ENCODE measurements at places on chromosomes 5 and 9.
A peak's percentile ranks its signal among the peaks of the same experiment; 100 is the strongest.

DNA sequence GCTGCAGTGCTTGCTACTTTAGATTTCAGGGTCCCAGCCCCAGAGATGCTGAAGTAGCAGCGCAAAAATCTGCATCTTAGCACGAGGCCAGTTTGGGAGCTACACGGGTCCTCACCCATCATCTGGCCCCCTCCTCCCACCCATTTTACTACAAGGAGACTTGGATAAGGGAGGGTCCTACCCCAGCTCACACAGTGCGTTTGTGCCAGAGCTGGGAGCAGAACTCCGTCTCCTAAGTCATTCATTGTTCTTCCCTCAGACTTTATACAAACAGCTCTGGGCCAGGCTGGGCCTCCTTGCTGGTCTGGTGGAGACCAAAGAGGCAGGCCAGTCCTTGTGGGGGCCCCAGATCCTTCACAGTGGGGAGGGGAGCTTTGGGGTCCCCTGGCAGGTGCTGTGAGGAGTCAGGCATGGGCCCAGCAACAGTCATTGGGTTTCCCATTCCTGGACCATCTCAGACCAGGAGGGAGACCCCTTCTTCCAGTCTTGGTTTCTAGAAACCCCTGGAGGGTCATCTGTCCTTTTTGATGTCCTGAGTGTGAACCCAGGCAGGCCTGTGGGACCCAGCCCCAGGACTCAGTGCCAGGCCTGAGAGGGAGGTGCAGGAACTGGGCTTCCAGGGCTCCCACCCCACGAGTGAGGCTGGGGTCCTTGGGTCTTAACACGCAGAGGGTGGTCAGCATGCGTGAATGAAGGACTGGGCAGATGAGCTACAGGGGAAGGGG is 2.3 kb upstream of the IL17B start:
- DNase-seq, result no peak

DNA sequence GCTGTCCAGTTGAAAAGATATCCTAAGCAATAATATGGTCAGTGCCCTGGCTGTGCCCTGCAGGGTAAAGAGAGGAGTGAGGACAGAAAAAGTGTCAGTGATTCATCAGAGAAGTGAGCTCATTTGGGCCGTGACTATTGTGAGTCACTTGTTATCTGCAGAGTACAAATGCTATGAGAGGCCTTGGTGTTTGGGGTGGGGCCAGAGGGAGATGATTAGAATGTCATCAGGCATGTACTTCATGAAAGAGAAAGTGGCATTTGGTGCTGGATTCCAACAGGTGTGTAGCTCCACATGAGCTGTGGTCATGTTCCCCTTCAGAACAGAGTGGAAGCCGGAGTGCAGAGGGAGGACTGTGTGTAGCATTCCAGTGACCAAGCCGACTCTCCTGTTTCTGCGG is 174.1 kb downstream of the KDM4C start:
- DNase-seq, result no peak

- no peak for DNase-seq
Measured at GRCh38 chr5:107565791-107566767, 104.7 kb downstream of the EFNA5 start.

- DNase-seq, result peak; percentile 1
Measured at GRCh38 chr9:16726029-16726428, 144.4 kb downstream of the BNC2 start.

- no peak for DNase-seq
Measured at GRCh38 chr5:39495227-39495626, 70.4 kb upstream of the DAB2 start.

DNA sequence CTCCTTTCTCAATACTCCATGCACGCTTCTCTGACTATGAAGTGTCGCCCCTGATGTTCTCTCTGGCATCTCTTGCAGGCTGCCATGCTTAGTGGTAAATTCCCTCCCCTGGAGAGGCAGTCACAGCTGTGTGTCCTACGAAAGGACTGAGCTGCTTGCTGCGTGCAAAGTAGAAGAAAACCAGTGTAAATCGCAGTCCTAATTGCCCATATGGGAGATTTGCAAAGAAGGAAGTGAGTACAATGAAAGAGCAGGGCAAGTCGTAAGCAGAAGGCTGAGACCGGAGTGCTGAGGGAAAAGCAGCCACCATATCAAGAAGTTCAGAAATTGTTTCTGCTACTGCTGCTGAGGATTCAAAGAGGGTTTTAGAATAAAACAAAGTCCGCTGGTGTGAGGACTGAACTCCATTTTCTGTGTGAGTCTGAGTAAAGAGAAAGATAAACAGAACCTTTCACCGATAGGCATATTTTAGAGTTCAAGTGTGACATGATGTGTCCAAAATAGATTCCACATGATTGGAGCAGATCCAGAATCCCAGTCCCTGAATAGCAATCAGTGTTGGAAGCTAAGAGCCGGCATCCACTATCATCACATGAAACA is 507.8 kb upstream of the MPDZ start:
- DNase-seq, result no peak

DNA sequence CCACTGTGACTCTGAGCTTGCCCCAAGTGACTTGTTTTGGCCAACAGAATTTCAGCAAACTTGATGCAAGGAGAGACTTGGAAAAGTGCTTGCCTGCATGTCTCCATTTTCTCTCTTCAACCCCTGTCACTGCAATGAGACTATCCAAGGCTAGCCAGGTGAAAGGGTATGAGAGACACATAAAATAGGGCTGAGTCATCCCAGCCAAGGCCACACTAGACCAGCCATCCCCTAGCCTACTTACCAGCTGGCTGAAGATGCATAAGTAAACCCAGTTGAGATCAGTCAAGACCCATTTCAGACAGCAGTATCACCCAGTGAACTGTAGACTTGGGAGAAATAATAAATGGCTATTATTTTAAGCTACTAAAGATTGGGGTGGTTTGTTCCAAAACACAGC is 52.9 kb upstream of the VLDLR start:
- no peak for DNase-seq

- no peak for DNase-seq
Measured at GRCh38 chr5:18789218-18789998, 1155.1 kb downstream of the TAF11L14 start.

All from SW 1271 (cell line).